ELF-1 (cell line): ENCODE measurements at places on chromosomes 7 and 10.

- peak; percentile 68 for DNase-seq
Observed at GRCh38 chr10:124612611-124613498, 131.3 kb downstream of the FAM53B start.

DNA sequence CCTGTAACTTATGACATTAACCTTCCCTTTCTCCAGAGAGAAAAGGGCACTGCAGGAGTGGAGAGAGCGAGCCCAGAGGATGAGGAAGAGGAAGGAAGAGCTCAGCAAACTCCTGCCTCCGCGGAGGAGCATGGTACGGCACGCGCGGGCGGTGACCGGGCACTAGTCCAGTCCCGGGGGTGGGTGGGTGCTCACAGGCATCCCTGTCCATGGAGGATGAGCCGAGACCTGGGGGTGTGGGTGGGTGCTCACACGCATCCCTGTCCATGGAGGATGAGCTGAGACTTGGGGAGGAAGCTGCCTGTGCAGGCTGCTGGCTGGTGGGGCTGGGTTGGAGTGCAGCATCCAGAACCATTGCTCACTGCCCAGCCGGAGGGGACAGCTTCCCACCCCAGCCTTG lies 23.8 kb downstream of the LRRC27 start:
- no peak for DNase-seq

GRCh38 chr7:106731646-106732444 lies 70.9 kb upstream of the CCDC71L start:
- no peak for DNase-seq

GRCh38 chr7:81470724-81471379 lies 299.0 kb downstream of the HGF start:
- DNase-seq: no peak

DNA sequence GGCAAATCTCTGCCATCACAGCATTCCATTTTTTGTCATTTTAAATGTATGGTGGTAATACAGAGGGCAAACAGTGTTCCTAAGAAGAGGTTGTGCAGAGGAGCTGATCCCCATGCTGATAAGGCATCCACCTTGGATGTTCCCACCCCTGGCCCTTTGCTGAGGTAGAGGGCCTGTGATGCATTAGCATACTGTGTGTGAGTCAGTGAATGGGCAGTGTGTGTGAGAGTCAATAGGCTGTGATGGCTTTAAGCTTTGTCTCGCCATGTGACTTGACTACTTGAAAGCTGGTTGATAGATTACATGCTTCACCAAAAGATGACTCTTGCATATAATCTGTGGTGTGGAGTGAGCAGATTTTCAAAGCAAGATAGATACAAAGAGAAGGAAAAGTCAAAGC lies 81.3 kb downstream of the INSYN2A start:
- DNase-seq: no peak

DNA sequence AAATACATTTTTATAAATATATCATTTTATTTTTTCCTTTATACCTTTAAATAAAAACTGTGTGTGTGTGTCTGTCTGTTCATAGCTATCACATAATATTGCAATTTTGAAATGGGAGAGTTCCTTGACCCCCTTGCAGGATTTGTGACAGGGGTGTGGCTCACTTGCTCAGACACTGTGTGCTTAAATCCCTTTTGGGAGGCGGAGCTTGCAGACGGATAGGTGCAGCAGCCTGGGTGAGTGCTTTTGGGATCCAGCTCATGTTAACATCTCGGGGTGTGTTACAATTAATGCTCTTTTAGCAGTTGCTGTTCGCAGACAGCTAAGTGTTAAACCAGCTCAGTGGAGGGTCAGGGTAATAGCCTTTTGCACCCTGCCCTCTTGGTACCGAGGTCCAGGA lies 459.8 kb downstream of the IPMK start:
- DNase-seq: no peak

- DNase-seq: peak; percentile 83
Observed at GRCh38 chr7:158815083-158815799, 14.1 kb downstream of the ESYT2 start.

DNA sequence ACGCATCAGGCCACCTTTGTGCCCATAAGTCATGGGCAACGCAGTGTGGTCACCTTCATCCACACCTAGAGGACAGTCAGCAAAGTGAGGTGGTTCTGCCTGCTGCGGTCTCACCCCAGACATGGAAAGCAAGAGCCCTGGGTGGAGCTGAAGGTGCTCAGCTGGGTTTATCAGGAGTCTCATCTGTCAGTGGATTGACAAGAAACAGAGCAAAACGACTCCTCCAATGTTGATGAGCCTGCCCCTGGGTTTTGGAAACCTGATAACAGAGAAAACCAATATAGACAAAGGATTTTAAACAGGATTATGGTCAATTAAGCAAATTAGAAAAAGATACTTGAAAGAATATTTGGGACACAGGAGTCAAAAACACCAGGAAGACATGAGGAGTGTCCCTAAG lies 229.3 kb upstream of the PRSS58 start:
- DNase-seq: peak; percentile 57

- DNase-seq: no peak
Observed at GRCh38 chr10:68132391-68132790, 23.1 kb downstream of the MYPN start.
